Effector memory CD8-positive, alpha-beta T cell (primary cell): ENCODE measurements at places on chromosomes 2 and 18.

GRCh38 chr18:45672637-45673036, 51.3 kb upstream of the SLC14A1 start:
- no peak for DNase-seq

GRCh38 chr2:238698451-238699306, 149.2 kb upstream of the TWIST2 start:
- no peak for DNase-seq

DNA sequence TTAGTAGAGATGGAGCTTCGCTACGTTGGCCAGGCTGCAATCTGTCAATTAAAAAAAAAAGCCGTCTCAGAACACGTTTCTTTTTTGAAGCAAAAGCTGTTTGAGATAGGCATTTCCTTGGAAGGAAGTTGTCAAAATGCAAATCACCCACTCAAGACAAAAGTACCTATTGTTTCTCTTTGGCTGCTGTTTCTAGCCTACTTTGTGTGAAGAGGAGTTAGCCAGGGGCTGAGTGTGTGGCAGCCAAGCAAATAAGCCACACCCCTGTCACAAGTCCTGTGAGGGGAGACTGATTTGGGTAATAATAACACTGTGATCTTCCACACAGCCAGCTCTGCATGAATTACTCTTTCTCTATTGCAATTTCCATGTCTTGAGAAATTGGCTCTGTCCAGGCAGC, 47.4 kb upstream of the CDCA7 start:
- no peak for DNase-seq

GRCh38 chr2:135945526-135945925, 39.9 kb downstream of the DARS1 start:
- no peak for DNase-seq

DNA sequence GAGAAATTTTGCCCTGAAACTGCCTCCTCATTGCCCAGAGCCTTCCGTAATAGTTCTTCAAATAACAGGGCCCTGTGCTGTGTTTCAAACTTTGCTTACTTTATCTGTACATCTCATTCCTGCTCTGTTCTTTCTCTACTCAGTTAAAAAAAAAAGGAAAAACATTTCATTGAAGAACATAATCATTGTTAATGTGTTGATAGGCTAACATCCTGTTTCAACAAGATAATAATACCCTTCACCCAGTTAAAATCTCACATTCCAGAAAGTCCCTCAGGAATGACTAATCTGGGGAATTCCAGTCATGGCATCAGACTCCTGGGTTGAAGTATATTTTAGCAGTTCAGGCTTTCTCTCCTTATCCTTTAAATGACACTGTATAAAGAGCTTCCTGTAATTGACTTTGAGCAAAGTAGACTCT, 45.6 kb upstream of the ITGAV start:
- no peak for DNase-seq

DNA sequence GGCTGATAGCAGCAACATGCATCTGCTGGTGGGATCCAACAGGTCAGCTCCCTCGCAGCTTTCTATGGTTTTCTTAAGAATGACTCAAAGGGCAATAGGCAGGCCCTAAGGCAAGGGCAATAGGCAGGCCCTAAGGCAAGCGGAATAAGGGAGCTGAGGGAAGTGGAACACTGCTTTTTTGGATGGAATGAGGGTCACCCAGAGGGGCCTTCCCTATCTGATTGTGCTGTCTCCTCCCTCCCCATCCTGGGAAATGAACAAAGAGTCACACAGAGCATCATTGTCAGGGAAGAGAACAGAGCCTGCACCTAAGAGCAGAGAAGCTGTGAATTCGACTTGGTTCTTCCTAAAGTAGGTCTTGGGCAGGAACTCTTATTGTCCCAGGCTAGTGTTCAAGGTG, 43.3 kb upstream of the PTPRM start:
- no peak for DNase-seq

DNA sequence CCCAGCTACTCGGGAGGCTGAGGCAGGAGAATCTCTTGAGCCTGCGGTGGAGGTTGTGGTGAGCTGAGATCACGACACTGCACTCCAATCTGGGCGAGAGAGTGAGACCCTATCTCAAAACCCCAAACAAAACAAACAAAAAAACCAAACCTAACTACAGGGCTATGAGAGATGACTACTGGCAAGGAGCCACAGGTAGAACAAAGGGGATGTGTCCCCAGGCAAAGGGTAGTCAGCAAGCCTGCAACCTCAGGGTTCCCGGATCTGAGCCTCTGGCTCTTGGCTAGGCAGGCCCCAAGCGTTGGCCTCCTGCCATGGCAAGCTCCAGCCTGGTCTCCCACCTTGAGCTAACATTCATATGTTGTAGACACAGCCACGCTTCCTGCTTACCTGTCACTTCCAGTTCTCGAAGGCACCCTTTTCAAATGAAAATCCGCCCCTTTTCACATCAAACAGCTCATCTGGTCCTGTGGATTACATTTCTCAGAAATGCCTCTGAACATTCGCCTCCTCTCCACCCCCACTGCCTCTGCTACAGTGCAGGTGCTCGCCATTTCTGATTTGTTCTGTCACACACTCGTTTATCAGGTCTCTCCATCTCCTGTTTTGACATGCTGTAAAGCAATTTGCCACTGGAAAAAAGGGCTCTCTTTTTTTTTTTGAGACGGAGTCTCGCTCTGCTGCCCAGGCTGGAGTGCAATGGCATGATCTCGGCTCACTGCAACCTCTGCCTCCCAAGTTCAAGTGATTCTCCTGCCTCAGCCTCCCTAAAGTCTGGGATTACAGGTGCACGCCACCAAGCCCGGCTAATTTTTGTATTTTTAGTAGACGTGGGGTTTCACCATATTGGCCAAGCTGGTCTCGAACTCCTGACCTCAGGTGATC, 13.1 kb upstream of the ACTR3 start:
- peak; percentile 29 for DNase-seq

GRCh38 chr18:56086176-56086575, 498.2 kb upstream of the TCF4 start:
- no peak for DNase-seq

GRCh38 chr2:119265693-119266066, 42.0 kb downstream of the STEAP3 start:
- no peak for DNase-seq

DNA sequence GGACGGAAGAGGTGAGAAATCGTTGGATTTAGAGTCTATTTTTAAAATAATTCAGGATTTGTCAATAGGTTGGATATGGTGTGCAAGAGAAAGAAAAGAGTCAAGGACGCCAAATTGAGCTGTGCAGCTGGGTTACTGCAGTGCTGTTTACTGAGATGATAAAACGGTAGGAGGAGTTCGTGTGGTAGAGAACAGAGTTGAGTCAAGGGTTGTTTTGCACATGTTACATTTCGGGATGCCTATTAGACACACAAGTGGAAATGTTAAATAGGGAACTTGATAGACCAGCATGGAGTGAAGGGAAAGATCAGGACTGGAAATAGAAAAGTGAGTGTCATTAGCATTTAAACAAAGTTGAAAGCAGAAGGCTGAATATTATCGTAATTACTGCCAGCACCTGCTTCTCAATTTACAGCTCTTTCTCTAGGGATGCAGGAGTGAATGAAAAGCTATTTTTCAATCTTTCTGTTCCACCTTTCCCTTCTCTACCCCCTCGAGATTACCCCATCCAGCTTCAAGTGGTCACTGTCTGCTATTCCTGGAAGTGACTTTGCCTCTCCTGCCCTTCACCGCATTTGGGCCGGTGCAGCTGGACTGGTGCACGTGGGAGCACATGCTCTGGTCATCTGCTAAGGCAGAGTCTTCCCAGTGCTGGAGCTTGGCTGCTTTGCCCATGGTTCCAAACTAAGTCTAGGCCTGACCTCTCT, 30.3 kb downstream of the GPR75 start:
- no peak for DNase-seq

DNA sequence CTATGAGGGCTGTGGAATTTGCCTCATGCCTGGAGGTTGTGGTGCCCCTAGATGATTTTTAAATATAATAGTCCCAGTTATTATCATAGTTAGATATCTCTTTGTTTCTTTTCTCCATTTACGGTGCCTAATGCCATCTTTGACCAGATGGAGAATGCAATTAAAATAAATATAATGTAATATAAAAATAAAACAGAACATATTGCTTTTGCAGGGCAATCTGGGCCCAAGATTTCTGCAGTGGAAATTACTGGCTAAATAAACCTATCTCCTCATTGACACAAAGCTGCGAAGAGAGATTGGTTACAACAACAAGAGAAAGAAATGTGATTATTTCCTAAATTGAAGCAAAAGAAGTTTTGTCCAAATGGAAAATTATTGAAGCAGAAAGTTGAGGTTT, 51.8 kb downstream of the CPO start:
- no peak for DNase-seq

DNA sequence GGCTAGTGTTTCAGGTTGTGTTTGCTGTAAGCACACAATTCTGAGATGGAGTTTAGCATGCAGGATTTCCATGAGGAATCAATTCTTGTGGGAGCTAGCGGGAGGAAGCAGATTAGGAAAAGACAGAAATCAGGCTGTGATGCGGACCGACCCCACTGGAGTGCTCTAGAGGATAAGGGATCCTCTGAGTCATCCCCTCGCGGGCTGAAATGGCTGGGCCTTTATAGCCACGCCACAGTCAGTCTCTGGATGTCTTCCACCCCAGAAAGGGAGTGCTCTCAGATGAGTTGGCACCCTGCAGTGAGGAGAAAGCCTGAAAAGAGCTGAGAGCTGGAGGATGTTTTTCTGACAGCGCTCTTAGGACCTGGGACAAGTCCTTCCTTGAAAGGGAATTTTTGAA, 102.4 kb downstream of the GALNT3 start:
- no peak for DNase-seq

DNA sequence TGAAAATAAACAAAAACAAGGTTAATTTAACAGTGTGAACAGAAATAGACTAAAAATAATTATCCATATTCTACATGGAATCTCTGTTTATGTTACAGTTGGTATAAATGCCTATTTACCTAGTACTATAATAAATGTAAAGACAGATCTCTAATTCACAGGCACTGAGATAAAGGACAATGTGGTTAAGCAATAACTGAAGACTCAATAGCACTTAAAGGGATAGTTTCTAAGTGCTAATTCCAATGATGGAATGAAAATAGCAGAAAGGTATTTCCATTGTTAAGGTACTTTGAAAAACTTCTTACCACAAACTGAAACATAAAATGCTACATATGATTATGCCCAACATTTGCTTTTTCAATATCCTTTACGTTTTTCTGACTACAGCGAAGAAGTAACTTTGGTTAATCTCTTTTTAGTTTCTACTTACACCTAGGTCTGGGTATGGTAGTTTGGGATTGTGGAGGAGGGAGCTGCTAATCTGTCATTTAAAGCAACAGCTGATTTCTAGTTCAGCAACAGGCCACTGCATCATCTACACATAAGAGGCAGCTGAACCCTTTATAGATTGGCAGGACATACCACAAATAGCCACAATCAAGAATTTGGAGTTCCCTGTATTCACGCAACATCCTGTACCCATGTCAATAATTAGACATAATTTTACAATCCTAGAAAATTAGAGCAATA, 27.2 kb downstream of the MAP4K3 start:
- DNase-seq: no peak

GRCh38 chr2:108118996-108119395, 120.8 kb upstream of the SULT1C3 start:
- DNase-seq: no peak

- DNase-seq: no peak
These were observed 666.9 kb downstream of the PLCL1 start for GRCh38 chr2:198471291-198471690.

DNA sequence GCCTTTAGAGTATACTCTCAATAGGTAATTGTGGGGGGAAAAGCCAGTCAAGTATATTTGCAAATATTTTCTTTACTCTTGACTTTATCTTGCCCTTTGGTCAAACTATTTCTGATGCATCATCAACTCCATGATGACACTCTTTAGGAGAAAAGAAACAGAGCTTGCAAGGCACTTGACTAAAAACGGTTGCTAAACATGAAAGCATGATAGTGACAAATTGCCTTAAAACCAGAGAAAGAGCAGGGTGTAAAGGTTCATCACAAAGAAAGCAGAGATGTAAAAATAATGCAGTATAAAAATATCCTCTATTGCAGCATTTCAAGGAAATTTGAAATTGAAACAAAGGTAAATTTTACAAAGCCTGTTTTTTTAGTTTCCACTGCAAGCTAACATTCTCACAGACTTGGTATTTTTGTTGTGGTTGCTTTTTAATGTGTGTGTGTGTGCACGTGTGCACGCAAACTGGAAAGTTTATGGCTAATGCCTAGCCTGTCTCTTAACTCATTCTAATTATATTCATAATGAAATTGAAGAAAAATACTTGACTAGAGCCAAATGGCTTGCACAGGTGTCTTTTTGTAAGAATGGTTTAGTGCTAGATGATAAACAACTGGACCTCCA, 503.6 kb downstream of the ARHGAP15 start:
- no peak for DNase-seq

- no peak for DNase-seq
These were observed 13.2 kb downstream of the NRP2 start for GRCh38 chr2:205695460-205695991.

GRCh38 chr2:55809875-55810621, 113.5 kb downstream of the EFEMP1 start:
- DNase-seq: no peak

DNA sequence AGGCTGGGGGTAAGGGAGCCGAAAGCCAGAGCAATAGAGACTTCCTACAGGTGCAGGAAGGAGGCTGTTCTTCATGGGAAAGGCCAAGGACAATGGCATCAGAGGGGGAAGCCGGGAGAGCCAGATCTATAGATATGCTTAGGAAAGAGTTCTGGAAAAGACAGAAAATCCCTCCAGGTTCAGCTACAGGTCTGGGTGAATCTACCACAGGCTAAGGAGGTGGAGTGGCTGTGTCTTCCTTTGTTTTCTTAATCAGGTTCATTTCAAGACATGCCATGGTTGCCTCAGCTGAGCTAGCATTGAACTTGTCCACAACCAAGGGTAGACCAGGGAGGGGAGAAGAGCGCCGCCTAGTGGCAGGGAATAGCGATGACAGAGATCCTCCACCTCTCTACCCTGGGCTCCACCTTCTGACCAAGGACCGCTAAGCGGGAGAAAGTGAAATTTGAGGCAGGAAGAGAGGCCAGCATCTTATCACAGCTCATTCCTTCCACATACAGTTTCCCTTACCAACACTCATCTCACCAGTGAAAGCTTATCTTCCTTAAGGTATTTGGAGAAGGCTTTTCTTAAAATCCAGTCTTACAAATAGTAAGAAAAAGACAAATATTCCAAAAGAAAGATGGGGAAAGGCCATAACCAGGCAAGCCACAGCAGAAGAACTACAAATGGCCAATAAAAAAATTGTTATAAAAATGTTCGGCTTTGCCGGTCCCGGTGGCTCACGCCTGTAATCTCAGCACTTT, 74.2 kb downstream of the VIT start:
- peak; percentile 11 for DNase-seq
